ENCODE measurements at places on chromosomes 12 and 14. TPM values are rescaled to one million over a fixed set of nuclear protein-coding genes. Genes with fewer than 3 reads are reported as not detected.

- no peak overlapping the region for H3K27ac ChIP-seq
- no peaks in the 10 kb centered on the region for H3K27me3 ChIP-seq
- peaks cover 4% of the 10 kb centered on the region for H3K36me3 ChIP-seq
- H3K4me1 ChIP-seq = peaks cover 16% of the 10 kb centered on the region
- DNase-seq = no peak
Measured at GRCh38 chr12:120833849-120834248, 70.3 kb downstream of the SPPL3 start.

DNA sequence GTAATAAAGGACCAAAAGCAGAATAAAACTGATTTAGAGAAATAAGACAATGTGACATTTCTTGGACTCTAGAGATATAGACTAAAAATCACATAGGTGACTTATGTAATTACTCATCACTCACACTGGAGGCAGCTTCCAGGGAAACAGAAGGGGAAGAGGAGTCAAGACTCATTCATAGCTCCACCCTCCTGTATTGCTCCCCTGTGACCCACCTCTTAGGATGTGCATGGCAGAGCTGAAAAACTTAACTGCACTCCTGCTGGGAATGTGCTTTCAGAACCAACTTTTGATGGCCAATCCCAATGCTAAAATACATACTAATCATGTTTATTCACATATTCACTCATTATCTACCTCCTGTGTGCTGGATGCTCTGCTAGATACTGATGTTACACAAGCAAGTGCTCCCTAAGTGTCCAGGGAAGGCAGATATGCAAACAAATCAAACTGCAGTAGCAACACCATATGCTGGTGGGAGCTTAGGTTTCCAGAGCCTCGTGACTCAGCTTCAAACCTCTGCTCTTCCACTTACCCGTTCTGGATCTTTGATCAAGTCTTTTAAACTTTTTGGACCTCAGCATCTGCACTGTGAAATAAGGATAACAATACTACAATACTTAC, 316.1 kb downstream of the GALC start:
- H3K27ac ChIP-seq = no peak overlapping the region
- no peaks in the 10 kb centered on the region for H3K4me1 ChIP-seq
- no peak overlapping the region for H3K4me3 ChIP-seq
- H3K27me3 ChIP-seq = no peaks in the 10 kb centered on the region

GRCh38 chr12:89877136-89877535, 168.5 kb upstream of the ATP2B1 start:
- DNase-seq = no peak
- H3K27ac ChIP-seq = no peak overlapping the region
- no peaks in the 10 kb centered on the region for H3K36me3 ChIP-seq
- no peaks in the 10 kb centered on the region for H3K4me1 ChIP-seq
- H3K27me3 ChIP-seq = no peaks in the 10 kb centered on the region

- peak; percentile 16 for DNase-seq
- no peaks in the 10 kb centered on the region for H3K27me3 ChIP-seq
- no peak within 1 kb of the TSS for H3K4me3 ChIP-seq
- H3K27ac ChIP-seq = no peak within 1 kb of the TSS
- peaks cover 6% of the 10 kb centered on the region for H3K4me1 ChIP-seq
Measured at GRCh38 chr12:77830583-77831351, at the start of gene NAV3. NAV3 (plus strand) TSS chr12:77830894; CDS start chr12:77831462, 568 bp downstream.

GRCh38 chr12:75389061-75389460, 1.8 kb upstream of the GLIPR1L2 start:
- H3K4me1 ChIP-seq = peaks cover 28% of the 10 kb centered on the region
- peak; percentile 31 for DNase-seq
- H3K4me3 ChIP-seq = peak overlapping the region; percentile 91
- H3K36me3 ChIP-seq = peaks cover 5% of the 10 kb centered on the region
- H3K27ac ChIP-seq = peak overlapping the region; percentile 99

GRCh38 chr12:78645956-78646355, 218.6 kb upstream of the SYT1 start:
- H3K27me3 ChIP-seq = no peaks in the 10 kb centered on the region
- H3K27ac ChIP-seq = peak overlapping the region; percentile 16
- peaks cover 7% of the 10 kb centered on the region for H3K4me1 ChIP-seq
- H3K4me3 ChIP-seq = no peak overlapping the region
- no peaks in the 10 kb centered on the region for H3K36me3 ChIP-seq

The MYH7 gene
- not detected for total RNA-seq

The P2RX7 gene
- total RNA-seq = 1.3 TPM

All from MCF 10A (cell line).